ENCODE measurements at places on chromosomes 7 and 10.
A peak's percentile ranks its signal among the peaks of the same experiment; 100 is the strongest.

DNA sequence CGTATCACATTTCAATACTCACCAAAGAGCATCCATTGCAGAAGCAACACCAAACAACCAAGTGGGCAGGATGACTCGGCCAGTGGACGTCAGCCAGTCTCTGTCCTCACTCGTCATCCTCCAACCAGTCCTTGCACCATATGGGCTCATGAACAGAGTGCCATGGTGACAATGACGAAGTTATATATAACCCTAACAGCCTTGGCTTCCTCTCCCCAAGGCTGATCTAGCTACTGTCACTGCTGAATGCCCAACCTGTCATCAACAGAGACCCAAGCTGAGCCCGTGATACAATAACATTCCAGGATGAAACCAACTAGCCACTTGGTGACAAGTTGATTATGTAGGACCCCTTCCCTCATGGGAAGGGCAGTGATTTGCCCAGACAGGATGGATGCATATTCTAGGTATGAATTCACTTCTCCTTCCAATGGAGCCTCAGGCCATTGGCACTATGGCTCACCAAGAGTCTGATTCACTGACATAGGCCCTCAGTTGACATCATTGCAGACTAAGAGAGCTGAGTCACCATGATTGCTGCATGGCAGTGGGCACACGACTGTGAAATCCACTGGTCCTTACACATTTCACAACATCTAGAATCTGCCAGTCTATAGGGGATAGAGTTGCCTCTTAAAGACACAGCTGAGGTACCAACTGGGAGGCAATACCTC is 26.3 kb upstream of the PPIF start:
- DNase-seq: no peak

GRCh38 chr7:140605337-140605736 is 35.3 kb downstream of the DENND2A start:
- DNase-seq: no peak

GRCh38 chr10:76111986-76112825 is 680.8 kb downstream of the LRMDA start:
- no peak for DNase-seq

DNA sequence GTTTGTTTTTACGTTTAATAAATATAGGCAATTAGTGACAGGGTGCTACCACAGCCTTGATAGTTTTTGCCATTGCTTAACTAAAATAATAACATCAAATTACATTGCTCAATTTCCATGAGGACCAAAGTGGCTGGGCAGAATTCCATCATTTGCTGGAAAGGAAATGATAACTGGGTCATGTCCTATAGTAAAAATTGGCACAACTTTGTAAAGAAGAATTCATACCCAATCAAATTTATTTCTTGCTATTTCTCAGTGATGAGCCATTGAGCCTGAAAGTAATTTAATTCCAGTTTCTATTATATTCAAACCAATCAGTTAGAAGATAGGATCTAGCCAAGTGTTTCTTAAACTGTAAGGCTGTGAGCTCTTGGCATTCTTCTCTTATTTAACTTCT is 102.2 kb upstream of the CTTNBP2 start:
- no peak for DNase-seq

DNA sequence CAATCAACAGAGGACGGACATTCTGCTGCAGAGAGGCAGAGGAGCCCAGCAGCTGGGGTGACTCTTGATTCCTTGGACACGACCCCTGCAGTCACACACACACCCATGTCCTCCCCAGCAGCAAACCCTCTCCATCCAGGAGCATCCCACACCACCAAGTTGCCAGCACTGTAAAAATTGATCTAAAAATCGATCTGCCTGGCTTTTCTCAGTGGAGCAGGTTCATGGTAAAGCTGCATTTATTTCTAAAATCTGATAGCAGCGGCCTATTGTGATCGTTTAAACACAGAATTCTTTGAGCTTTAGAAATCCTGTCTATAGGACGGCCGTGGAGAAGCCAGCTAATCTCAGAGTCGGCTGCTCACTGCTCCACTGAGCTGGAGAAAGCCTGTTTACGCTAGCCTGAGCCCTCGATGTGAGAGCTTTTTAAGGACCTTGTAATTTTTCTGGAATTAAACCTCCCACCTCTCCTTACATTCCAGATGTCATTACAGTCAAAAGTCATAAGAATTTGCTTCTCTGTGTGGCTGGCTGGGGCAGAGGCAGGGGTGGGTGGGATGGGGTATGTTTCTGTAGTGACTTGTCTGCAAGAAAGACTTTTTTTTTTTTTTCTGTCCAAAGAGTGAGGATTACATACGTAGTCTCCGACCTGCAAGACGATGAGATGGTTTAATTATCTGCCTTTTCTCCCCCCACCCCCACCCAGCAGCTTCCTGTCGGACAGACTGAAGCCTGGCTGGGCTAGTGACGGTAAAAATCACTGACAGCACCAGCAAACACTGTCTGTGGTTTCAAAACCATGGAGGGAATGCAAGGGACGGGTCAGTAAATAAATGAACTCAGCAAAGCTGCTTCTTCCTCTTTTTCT is 31.6 kb downstream of the TRIM8 start:
- no peak for DNase-seq

DNA sequence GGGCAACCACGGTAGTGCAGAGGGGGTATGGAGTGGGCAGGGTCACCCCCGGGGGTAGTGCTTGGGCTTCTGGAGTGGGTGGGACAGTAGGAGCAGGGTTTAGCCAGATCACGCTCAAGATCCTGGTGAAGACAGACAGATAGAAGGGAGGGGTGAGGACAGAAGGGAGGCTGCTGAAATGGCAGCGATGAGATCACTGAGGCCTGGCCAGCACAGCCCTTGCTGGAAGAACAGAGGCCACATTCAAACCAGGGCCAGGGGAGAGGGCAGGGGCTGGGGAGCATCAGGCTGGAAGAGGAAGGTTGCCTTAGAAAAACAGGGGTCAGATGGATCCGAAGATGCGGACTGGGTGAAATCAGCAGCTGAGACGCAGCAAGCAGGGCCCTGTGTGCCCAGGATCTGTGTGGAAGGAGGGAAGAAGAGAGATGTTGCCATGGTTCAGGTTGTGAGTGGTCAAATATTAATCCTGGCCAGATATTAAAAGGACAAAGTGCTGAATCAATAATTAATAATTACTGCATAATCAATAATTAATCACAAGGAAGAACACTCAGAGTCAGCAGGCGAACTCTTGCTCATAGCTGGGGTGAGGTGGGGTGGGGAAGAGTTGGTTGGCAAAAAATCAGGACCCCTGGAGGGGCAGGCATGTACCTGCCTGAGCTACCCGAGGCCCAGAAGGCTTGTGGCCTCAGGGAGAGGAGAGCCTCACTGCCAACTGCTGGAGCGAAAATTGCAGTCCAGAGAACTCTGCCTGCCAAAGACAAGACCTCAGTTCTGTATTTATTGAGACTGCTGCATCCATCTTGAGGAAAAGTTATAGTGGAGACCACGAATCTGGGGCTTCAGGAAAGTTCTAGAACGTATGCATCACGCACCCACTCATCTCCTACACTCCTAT is 105.7 kb downstream of the GRB10 start:
- peak; percentile 57 for DNase-seq

DNA sequence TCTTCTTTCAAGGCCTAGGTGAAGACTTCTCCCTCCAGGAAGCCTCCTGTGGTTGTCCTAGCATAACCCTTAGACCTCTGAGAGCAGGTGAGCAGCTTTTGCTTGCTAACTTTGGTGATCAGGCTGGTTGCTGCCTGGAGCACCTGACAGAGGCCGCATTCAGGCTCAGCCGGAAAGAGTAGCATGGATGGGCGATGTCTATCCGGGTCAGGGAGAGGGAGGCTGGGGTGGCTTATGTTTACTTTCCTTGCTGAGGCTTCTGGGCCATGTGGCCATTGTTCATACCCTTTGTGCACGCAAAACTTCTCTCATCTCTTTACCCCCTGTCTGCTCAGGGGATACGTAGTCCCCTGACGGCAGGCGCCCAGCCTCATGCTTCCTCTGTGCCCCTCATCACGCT is 27.4 kb upstream of the PCBD1 start:
- DNase-seq: no peak

- DNase-seq: no peak
Observed at GRCh38 chr7:100515072-100515532, 23.9 kb upstream of the AGFG2 start.

- no peak for DNase-seq
Observed at GRCh38 chr7:51019191-51019844, 236.6 kb upstream of the GRB10 start.

DNA sequence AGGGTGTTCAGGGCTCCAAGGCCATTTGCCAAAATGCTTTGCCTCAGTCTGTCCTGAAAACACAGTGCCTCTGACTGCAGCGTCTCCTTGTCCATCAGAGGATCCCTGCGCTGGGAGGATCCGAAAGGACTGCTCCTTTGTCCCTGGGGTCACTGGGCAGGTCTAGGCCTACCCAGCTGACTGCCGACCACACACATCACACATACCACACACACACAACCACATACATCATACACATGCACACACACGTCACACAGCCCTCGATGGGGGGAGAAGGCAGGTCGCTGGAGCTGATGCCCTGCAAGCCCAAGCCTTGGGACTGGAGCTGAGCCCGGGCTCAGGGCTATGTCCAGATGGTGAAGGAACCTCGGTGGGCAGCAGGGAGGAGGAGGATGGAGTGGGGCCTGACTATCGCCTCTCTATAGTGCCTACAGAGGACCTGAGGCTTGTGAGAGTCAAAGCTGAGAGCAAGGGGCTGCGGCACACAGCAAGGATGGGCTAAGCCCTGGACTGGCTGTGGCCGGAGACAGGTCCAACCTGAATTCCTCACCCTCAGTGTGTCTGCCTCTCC is 29.1 kb downstream of the GPRIN2 start:
- no peak for DNase-seq

All from COR-L47 (cell line).